Activated CD4-positive, alpha-beta T cell treated with anti-CD3 and anti-CD28 coated beads, Interleukin-2, amount 10 ng/mL, durations not matched to agents 7 days and 5 days (primary cell): ENCODE measurements at places on chromosomes 12 and 14. TPM values are rescaled to one million over a fixed set of nuclear protein-coding genes. Genes with fewer than 3 reads are reported as not detected.

TAMALIN gene
- total RNA-seq = 6.9 TPM

DNA sequence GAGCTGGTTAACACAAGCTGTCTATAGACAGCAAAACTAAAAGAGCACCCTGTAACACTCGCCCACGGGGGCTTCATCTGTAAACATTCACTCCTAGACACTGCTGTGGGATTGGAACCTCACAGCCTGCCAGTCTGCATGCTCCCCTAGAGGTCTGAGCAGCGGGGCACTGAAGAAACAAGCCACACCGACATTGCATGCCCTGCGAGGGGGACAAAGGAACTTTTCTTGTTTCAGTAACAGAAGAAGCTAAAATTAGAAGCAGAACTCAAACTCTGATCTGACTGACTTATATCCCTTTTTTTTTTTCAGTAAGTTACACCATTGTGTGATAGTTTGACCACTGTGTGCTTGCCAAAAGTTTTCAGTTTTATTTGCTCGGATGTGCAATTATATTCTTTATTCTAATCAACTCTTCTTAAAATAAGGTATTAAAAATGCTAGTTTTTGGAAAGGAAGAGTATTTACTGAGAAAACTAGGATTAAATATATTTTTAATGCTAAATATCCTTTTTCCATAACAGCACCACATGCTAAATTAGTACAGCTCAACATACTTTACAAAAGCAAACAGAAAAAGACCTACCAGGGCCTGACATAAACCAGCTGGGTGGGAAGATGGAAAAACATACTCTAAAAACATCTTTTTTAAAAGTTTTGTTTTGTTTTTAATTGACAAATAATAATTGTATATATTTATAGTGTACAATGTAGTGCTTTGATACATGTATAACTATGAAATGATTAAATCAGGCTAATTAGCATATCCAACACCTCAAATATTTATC, 100.2 kb downstream of the EPS8 start:
- DNase-seq = no peak

DNA sequence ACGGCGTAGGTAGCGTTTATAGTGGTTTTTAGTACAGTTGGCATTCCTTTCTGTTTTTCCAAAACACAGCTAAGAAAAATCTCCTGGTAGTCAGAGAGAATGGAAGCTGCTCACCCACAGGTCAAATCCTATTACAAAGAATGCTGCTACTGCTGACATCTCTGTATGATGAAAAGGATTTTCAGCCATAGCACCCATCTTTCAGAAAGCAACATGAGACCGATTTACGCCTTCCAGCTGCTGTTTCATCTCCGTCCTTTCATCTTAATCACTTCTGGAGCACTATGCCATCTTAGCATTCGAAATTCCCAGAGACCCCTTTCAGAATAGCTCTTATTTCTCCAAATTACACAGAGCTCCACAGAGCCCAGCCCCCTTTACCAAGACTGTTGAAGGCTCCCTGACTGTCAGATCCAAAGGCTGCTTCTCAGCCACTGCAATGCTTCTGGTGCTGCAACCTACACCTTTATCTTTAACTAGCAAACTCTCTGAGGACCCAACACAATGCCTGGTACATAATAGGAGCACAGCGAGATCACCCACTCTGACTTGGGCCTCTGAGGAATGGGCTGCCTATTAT, 211.8 kb downstream of the NEDD1 start:
- DNase-seq = no peak

DNA sequence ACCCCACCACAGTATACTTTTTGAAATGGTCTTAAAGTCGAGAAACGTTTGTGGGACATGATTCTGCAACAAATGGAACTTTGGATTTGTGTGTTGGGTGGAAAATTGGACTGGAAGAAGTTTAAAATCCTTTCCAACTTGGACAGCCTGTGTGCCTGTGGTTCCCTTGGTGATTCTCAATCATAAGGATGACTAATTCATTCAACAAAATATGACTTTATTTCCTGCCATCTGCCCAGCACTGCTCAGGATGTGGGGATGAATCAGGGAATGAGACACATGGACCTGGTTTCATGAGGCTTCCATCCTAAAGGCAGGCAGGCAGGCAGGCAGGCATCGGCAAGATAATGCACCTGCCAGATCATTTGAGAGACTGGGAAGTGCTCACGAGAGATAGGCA, 57.3 kb upstream of the TMEM132D start:
- no peak for DNase-seq

- DNase-seq = no peak
Observed at GRCh38 chr12:106602076-106602475, 19.3 kb downstream of the RFX4 start.
